ENCODE measurements at places on chromosomes 12 and 14.

GRCh38 chr14:97162621-97163020, 365.4 kb downstream of the VRK1 start:
- DNase-seq, result no peak

DNA sequence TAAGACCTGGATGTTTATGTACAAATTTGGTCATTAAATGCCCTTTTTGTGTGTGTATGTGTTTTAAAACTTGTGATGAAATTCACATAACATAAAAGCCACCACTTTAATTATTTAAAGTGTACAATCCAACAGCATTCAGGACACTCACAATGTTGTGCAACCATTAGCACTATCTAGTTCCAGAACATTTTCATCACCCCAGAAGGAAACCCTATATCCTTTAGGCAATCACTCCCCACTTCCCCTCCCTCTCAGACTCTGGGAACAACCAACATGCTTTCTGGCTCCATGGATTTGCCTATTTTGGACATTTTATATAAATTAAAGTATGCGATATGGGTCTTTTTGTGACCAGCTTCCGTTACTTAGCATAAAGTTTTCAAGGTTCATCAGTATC, 124.6 kb downstream of the TTC7B start:
- DNase-seq, result no peak

DNA sequence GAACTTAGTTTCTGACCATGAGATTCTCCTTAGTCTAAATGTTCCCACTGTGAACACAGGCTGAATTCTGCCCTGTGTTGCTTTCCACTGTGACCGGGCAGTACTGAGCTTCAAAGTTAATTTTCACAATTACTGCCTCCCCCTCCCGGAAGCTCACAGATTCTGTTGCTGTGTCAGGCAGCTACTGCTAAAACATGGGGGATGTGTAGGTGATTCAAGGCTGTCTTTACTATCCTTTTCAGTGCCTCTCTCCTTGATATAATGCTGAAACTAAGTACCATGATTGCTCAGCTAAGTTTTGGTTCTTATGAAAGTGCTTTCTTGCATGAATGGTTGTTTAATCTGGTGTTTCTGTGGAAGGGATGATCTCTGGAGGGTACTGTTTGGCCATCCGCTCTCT, 428.3 kb upstream of the NOVA1 start:
- no peak for DNase-seq

- DNase-seq, result no peak
These were observed 4.8 kb upstream of the DGLUCY start for GRCh38 chr14:91108941-91109611.

- no peak for DNase-seq
These were observed 30.6 kb upstream of the LMO3 start for GRCh38 chr12:16636435-16637055.

GRCh38 chr12:24719293-24719721, 229.6 kb downstream of the BCAT1 start:
- no peak for DNase-seq

GRCh38 chr12:103247531-103247930, 248.2 kb downstream of the C12orf42 start:
- no peak for DNase-seq

DNA sequence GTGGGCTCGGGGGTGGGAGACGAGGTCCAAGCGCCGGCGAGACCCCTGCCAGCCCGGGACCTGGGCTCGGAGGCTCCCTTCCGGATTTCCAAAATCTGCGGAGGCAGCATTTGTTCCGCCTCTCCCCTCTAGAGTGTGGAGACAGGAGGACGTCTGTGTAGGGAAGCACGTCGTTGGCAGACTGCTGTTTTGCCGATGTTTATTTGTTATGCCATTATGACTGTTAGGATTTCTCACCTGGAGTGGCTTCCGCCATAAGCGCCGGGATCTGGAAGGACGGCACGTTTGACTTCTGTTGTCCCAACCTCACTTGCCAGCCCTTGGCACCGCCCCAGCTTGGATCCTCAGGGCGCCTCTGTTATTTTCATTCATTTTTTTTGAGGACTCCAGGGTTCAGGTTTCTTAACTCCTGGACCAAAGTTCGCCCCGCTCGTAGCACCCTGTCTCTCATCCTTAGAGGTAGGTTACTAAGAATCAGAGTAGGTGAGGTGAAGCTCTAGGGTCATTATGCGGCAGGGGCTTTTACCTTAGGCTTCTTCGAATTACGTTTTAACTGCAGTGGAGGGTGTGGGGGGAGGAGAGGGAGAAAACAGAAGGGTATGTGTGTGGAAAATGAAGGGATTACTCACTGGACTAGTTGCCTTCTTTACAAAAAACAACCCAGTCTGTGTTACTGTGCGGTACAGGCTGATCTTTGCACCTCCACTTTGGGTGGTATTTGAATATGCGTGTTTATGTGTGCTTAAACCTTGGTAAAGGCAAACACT, 547 bp upstream of the PYGL start:
- DNase-seq, result peak; percentile 20

DNA sequence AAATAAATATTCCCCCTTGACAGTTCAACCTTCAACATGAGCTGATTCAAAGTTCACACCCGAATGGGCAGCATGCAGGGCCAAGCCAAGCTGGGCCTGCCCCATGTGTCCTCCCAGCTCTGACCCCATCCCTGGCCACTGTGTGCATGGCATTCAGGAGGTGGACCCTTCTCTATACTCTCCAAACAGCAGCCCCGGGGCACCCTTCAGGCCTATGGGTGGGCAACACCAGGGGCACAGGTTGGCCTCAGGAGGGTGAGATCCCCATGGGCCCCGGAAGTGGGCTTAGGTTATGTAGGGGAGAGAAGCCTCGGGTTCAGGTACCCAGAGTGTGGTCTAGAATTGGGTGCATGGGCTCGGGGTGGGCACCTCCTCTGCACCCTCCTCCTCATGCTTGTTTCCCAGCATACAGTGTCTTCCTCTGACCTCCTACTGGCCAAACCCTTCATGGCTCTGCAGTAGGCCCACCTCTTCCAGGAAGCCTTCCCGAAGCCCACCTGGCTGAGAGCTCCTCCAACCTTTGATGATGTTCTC, 31.5 kb upstream of the BCL7A start:
- DNase-seq, result no peak

- DNase-seq, result no peak
These were observed 21.9 kb downstream of the PPP2R5C start for GRCh38 chr14:101783260-101784016.

- no peak for DNase-seq
These were observed 91.9 kb downstream of the PCNX1 start for GRCh38 chr14:70999117-70999516.

- DNase-seq, result no peak
These were observed 71.3 kb downstream of the PHLDA1 start for GRCh38 chr12:75960086-75960910.

DNA sequence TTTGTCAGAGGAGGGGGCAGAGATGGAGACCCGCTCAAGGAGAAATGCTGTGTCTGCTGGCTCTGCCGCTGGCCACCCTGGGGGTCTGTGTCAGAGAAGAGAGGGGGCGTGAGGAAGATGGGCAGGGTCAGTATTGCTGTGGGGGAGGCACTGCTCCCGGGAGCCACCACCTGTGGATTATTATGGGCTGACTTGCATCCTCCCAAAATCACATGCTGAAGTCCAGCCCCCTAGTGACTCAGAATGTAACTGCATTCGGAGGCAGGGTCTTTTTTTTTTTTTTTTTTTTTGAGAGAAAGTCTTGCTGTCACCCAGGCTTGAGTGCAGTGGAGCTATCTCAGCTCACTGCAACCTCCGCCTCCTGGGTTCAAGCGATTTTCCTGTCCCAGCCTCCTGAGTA, 12.3 kb downstream of the ABCD4 start:
- peak; percentile 43 for DNase-seq

DNA sequence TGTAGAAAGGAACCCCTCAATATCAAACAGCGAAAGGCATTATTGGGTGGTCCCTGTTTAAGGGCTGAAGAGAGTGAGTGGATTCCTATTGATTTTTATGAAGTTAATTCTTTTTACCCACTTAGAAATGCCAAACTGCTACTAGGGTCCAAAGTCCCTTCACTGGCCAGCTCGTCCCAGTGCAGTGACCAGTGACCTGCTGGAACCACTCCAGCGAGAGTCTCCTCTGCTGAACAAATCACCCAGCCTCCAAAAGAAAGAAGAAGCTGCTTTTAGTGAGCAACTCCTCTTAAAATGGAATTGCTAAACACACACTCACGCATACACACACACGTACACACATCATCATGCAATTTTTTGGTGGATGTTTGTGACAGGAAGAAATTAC, 198.2 kb upstream of the PLEKHG7 start:
- DNase-seq, result no peak

- no peak for DNase-seq
These were observed 954.9 kb downstream of the DIO2 start for GRCh38 chr14:79256380-79256779.

DNA sequence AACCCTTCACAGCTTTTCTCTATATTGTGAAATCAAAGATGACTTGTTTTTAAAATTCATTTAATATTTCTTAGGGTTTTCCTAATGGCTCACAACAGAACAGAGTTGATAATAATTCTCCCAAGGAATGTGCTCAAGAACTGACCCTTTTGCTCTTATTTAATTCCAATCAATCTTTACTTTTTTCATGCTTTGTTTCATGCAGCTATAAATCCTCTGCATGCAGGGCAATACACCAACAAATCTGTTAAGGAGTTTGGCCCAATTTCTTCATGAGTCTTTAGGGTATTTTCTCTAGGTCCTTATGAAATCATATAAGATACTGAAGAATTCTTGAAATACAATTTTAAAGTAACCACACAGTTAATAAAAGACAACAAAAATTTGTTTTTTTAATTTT, 264.2 kb downstream of the SLC6A15 start:
- DNase-seq, result no peak

DNA sequence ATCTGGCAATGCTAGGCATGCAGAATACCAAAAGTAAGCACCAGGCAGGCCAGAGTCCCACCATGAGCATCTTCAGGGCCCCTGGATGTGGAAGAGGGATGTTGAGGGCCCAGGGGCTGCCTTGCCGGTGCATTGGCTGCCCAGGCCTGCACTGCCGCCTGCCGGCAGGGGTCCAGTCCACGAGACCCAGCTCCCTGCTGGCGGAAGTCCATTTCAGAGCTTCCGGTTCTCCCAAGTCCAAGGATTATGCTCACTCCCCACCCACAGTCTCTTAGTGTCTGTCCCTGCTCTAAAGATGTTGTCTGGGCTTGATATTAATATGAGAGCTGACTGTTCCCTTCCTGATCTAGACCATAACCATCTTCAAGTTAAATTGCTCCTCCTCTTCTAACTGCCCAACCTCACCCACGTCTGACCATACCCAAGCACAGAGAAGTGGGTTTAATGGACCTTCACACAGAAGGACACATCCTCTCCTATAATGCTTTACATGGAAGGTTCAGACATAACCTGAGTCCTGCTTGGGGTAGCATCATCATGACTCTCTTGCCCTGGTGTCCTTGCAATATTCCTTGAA, 117.4 kb downstream of the DAD1 start:
- DNase-seq, result peak; percentile 23

GRCh38 chr12:47775100-47775911, 2.3 kb downstream of the SLC48A1 start:
- no peak for DNase-seq

GRCh38 chr12:70426620-70427019, 60.5 kb downstream of the KCNMB4 start:
- DNase-seq, result no peak

DNA sequence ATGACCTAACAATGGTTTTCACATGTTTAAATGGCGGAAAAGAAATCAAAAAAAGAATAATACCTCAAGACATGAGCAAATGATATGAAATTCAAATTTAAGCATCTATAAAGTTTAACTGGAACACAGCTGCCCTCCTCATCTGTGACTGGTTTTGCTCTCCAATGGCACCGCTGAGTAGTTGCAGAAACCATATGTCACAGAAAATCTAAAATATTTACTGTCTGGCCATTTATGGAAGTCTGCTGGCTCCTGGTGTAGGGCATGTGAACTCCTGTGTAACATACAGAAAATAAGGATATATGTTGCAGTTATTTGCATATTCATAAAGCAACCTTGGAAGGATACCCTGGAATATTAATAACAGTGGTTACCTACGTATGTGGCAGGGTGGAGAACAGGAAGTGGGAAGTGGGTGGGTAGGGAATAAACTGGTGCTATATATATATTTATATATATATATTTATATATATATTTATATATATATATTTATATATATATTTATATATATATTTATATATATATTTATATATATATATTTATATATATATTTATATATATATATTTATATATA, 48.4 kb downstream of the LTBP2 start:
- DNase-seq, result no peak

GRCh38 chr12:69720750-69721149, 17.9 kb upstream of the RAB3IP start:
- DNase-seq, result no peak

- no peak for DNase-seq
These were observed 4.8 kb downstream of the RNF34 start for GRCh38 chr12:121404734-121405133.

GRCh38 chr14:106277503-106277902, 751.1 kb downstream of the TMEM121 start:
- DNase-seq, result no peak

DNA sequence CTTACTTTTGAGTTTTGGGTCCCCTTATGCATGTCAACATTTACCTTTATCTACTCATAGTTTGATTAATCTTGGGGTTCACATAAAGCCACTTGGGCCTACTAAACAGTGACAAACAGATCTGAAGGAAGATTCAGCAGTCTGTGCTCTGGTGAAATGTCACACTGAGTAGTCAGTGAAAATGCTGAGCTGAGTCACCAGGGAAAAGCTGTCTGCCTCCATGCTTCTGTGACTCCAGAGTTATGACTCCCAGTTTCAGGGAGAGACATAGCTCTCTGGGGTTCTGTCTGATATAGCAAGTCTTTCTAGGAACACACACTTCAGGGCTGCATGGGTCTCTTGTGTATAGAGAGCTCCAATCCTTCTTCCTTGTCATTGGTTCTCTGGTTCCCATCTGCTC, 406.3 kb upstream of the FAR2 start:
- DNase-seq, result peak; percentile 24

DNA sequence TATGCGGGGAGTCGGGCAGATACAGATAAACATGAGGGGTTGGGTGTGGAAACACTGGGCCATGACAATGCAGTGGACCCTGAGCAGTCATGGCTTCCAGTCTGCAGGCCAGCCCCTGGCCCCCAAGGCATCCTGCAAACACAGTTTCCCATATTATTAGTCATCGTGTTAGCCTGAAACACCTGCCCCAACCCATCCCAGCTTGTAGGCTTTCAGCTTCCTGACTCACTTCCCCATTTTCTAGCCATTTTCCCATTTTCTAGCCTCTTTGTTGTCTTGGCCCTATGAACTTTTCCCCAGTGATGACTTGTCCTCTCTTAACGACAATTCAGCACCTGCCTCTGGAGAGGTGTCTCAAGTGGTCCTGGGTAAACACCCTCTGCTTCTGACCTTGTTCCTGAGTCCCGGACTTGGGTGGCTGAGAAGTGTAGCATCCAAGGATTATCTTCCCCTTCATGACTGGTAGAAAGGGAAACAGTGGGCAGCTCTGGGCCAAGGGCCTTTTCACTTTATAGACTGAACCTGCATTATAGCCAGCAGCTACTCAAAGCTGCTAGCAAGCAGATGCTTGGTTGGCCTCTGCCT, 4.3 kb upstream of the PGF start:
- no peak for DNase-seq
